ENCODE measurements at places on chromosomes 4 and X.

DNA sequence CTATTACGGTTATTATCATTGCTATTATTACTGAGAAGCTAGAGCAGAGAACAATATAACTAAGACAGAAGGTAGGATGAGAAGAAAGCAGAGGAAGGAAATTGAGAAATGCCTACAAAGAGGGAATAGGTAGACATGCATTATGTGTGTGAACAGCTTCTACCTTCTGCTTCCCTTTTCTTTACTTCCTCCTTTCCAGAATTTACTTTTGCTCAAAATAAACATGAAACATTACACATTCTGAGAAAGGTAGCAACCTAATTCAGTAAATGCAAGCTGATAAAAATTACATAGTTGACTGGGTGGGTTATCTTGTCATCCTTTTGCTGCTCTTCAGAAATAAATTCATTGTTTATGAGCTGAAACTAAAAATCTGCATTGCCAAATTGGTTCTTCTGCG lies 54.6 kb downstream of the AMOT start:
- no peak for DNase-seq

- no peak for DNase-seq
Measured at GRCh38 chrX:123830309-123830708, 29.5 kb upstream of the XIAP start.

GRCh38 chr4:85370400-85371032 lies 104.4 kb upstream of the ARHGAP24 start:
- no peak for DNase-seq

DNA sequence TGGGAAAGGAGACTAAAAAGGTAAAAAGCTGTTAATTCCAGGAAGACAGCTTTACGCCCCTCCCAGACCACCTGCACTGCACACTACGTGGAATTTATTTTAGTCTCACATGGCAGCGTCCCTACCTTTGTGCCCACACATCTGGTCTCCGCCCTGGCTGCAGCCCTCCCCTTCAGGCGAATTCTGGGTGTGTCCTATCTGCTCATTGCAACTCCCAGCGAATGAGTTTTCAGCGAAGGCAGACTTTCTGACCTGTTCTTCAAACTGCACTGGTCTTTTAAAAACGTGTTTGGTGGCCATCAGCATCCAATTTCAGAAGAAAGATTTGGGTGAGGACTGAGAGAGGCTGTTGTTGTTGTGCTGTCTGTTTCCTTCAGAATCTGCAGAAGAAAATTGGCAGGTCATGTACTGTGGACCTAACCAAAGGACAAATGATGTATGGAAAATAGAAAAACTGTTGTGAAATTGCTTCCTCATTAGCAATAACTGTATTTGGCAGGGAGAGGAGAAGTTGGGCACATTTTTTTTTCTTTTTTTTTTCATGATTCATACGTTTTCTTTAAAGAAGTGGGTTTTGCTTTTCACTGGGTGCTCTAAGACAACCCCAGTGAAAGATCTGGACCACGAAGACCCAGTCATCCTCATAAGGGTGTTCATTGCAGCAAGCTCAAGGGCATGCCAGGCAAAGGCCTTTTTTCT lies 4.2 kb downstream of the TLR8 start:
- no peak for DNase-seq

DNA sequence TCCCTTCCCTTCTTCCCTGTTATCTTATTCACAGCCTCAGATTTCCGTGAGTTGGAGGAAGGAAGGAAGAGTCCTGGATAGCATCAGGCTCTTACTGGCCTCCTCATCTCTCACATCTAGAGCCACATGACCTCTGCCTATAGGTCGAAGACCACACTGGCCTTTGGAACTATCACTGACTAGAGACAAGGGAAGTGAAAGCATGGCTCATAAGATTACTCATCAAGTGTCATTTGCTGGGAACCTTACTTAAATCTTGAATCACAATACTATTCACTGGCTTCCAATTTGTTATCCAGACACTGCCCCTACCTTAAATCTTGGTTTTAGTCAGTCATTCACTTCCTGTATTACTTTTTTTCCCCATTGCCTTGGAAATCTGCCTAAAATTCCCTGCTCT lies 61.6 kb upstream of the MTMR8 start:
- no peak for DNase-seq

DNA sequence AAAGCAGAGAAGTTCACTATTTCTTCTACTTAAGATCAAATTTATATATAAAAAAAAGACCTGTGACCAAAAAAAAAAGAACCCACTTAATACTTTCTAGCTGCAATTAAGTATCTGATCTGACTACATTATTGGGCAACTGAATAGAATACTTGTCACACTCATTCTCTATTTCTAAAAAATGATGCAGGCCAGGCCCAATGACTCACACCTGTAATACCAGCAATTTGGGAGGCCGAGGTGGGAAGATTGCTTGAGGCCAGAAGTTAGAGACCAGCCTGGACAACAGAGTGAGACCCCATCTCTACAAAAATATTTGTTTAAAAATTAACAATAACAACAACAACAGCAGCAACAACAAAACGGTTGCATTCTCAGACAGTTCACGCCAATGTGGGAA lies 108.8 kb upstream of the BMP2K start:
- DNase-seq: no peak

DNA sequence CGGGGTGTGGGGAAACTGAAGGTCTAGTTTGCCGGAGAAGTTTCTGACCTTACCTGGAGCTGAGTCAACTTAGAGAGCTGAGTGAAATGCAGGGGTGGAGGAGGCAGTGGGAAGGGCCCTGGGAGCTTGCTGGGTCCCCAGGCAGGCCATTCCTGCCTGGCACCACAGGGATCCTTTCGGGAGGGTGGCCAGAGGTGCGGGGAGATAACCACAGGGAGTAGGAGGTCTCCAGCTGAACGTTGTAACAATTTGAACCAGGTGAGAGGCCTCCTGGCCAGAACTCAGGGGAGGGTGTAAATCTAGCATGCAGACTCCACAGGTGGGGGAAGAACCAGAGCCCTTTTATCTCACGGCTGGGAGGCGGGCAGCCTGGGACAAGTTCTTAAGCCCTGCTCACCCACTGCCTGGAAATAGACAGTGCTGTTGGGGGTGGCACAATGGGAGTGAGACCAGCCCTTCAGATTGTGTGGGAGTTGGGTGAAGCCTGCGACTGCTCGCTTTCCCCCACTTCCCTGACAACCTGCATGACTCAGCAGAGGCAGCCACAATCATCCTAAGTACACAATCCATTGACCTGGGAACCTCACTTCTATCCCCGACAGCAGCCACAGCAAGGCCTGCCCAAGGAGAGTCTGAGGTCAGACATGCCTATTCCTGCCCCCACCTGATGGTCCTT lies 247.4 kb downstream of the ADGRA3 start:
- no peak for DNase-seq

GRCh38 chr4:96150466-96150865 lies 310.6 kb downstream of the PDHA2 start:
- no peak for DNase-seq

GRCh38 chr4:168766604-168767316 lies 243.3 kb downstream of the CBR4 start:
- DNase-seq: no peak

- no peak for DNase-seq
Measured at GRCh38 chr4:15488658-15489470, 19.2 kb downstream of the CC2D2A start.

GRCh38 chr4:29966386-29966785 lies 753.8 kb upstream of the PCDH7 start:
- DNase-seq: no peak

- DNase-seq: peak; percentile 51
Measured at GRCh38 chr4:140092094-140092851, 61.7 kb downstream of the MAML3 start.

DNA sequence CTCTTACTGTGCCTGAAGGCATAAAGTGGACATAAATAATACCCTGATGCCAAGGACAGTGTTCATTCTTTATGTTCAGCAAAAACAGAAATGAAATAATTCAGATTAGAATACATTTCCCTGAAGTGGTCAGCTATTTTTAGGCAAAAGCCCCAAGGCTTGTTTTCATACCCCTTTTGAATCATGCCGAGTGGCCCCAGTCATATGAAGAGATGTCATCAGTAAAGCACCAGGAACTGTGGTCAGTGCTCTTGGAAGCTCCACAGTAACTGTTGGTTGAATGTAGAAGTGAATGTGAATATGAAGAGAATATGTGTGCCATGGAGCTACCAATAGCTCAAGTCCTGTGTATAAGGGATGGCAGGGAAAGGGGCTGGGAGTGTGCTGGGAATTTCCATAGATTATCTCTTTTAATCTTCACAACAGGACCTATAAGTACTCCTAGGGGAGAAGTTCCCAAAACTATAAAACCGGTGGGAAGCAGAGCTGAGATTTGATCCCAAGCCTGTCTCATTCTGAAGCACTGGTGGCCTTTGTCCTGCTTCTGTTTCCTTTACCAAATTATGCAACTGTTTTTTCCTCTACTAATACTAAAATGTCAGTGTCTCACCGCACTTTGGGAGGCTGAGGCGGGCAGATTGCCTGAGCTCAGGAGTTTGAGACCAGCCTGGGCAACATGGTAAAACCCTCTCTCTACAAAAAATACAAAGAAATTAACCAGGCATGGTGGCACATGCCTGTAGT lies 52.6 kb downstream of the FNIP2 start:
- no peak for DNase-seq

DNA sequence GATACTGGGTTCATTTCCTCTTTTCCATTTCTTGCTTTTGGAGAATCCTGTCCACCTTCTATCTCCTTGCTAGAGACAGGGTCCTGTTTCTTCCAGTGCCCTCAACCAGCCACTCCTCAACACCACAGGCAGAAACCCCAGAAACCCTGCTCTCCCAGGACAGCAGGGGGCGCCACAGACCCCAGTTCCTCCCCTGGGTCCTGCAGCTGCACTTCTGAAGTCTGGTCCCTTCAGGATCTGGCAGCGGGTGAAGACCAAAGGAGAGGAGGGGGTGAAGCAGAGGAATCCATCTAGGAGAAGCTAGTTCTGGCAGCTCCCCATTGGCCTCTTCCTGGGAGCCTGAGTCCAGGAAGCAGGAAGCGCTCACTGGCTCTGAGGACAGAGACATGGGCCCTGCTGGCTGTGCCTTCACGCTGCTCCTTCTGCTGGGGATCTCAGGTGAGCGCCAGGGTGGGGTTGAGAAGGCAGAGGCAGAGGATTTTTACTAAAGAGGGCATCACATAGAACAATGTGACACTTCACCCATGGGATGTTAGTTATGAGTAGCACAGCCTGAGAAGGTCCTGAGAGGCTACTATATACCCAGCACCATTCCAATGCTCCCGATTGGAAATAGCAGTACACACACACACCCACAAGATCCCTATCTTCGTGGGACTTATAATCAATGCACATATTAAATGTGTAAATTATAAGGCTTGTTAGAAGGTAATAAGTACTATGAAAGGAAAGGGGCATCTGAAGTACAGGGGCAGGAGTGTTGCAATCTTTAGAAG lies at the start of gene PRSS48:
PRSS48 (plus strand) TSS at position 375 of the 776 bp plus-strand sequence; CDS start at position 387, 12 bp downstream.
- peak; percentile 44 for DNase-seq

DNA sequence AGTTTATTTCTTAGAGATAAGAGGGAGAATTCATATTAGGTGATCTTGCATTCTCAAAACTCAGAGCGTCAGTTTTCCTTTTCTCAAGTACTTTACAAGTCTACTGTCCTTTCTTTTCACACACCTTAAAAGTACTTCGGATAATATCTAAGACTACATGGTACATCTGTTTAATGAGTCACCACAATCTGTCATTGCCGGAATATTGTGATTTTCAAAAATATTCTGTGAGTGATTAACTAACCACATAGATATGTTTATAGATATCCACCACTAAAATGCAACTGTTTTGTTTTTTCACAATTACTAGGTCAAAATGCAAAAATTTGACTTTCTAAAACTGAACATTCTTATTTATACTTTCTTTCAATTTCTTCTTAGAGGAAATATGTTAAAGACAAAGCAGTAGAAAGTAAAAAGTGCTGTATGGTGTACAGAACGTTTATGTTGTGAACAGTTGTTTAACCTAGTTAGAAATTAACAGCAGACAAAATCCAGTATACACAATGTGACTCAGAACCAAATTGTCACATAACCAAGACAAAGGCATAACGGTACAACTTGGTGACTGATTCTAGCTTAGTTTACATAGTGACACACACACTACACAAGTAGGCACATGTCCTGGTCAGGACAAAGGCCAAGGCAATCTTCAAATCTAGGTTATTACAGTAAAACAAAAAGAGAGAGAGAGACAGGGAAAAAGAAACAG lies 482.9 kb downstream of the NAF1 start:
- no peak for DNase-seq

DNA sequence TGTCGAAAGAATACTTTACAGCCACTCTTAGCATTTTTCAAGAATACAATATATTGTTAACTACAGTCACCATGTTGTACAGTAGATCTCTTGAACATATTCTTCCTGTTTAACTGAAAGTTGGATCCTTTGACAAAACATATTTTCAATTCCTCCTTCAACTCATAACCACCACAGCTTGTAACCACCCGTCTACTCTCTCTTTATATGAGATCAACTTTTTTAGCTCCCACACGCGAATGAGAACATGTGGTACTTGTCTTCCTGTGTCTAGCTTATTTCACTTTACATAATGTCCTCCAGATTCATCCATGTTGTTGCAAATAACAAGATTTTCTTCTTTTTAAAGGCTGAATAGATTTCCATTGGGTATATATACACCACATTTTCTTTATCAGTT lies 338.3 kb upstream of the IGFBP7 start:
- DNase-seq: no peak

DNA sequence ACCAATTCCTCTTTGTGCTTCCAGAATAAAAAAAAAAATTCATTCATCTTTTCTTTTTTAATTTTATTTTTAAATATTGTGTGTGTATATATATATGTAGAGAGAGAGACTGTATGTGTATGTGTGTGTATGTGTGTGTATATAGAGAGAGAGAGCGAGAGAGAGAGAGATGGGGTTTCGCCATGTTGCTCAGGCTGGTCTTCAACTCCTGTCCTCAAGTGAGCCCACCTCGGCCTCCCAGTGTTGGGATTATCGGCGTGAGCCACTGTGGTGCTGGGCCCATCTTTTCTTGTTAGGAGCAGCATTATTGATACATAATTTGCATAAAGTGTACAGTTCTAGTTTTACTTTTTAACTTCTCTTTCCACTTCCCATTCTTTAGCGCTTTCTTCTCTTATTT lies 33.6 kb downstream of the KDM6A start:
- no peak for DNase-seq

DNA sequence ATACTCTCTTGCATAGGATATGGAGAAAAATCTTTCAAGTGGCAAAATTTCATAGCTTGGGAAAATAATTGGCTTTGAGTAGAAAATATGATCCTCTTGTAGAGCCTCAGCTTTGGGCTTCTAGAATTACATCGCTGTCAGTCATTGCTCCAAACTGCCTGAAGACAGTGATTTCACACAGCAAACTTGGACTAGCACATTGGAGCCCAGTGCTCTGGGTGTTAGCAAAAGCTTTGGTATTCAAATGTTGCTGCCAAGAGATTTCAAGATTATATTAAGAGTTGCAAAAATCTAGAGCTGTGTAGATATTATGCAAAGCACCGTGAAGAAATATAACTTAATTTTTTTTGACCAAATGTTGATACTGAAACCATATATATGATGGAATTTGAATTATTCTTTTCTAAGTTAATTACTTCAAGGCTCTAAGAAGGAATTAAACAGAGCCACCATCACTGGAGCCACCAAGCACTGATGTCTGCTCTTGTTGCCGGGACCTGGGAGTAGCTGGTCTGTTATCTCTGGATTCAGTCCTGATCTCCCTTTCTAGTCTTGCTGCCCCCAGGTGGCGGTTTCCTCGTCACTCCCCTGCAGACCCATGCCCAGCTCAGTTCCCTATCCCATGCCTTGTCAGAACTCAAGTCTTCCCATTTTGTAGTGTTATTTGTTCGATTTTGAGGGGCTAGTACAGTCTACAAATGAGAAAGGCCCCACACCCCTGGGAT lies 260.7 kb upstream of the SFRP2 start:
- DNase-seq: no peak
